ENCODE measurements at places on chromosomes 7 and 10.

DNA sequence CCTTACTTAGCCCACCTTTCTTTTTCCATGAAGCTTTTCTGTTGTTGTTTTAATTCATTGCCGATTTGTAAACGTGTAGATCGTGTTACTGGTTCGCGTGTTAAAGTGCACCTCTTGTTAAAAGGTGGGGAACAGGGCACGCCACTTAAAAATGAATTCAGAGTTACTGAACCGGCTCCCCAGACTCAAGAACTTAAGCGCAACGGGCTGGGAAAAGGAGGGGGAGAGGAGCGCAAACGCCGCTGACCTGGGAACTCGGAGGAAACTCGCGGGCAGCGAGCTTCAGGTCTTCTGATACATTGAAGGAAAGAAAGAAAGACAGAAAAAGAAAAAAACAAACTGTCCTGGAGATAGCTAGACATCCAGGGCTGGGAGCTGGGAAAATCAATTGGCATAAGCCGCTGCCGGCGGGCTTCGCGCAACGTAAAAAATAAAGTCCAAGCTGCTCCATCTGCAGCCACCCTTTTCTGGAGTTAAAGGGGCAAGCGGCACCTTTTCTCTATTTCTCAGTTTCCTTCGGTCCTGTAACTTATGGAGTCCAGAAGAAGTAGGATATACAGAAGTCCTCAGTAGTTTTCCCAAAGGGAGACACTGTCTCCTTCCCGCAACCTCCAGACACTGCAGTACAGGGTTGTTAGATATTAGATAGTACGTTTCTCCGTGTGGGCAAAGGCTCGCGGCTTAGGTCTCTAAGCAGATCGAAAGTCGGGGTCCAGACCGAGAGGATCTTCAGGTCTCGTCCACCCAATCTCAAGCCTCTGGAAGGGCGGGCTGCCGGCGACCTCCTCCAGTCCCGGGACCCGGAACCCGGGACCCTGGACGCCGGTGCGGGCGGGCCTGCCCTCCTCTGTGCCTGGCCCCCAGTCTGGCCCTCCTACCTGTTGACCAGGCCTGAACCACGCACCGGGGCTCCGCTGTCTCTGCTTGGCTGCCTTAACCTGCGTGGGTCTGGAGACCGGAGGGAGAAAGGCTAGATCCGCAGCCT lies 1.8 kb upstream of the DLX6 start:
- no peak for DNase-seq

DNA sequence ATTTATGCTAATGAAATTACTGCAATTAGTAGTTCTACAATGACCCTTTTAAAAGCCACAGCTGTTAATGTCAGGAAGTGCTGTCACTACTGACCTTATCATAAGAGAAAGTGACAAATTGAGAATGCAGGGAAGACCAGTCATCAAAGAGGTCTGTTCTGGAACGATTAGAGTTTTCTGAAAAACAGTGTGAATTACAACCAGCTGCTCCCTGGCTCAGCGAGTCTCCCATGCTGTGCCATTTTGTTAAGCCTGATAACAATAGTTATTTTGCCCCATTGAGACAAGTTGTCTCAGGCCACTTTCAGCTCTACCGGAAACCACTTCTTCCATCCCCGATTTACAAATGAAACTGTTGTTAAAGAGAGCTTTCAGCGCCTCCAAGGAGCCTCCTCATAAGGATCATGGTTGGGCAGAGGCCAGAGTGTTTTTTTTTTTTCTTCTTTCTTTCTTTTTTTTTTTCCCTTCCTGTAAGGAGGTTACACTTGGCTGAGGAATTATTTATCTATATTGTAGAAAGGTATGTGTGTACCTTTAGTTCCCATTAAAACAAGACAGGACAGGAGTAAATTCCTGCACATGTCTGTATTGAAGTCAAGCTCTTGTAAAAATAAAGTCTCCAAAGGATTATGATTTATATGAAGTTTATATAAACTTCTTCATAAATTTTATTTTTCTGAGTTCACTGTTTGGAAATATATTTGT lies 173.6 kb downstream of the CDCA7L start:
- no peak for DNase-seq

DNA sequence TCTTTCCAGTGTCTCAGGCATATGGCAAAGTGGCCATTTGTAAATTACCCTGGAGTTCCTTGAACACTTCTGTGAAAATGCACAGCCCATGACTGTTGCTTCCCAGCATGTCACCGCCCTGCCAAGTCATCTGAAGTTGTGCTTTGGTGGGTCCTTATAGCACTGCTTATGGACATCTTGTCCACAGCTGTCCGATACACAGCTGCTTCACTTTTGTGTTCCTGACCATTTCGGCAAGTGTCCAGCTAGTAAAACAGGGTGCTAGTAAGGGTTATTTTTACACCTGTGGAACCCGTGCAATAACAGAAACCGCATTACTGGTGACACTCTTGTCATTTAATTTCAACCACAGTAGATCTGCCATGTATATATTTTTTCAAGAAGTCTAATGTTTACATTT lies 29.7 kb downstream of the PIP4K2A start:
- DNase-seq = no peak

- no peak for DNase-seq
These were observed 64.2 kb upstream of the DNAJB6 start for GRCh38 chr7:157272351-157273207.

GRCh38 chr7:112770051-112770450 lies 20.1 kb downstream of the TMEM168 start:
- no peak for DNase-seq

GRCh38 chr10:129692695-129693094 lies 225.7 kb downstream of the MGMT start:
- DNase-seq = no peak

- DNase-seq = peak; percentile 28
These were observed 1.5 kb downstream of the C1QL3 start for GRCh38 chr10:16519908-16520861.

DNA sequence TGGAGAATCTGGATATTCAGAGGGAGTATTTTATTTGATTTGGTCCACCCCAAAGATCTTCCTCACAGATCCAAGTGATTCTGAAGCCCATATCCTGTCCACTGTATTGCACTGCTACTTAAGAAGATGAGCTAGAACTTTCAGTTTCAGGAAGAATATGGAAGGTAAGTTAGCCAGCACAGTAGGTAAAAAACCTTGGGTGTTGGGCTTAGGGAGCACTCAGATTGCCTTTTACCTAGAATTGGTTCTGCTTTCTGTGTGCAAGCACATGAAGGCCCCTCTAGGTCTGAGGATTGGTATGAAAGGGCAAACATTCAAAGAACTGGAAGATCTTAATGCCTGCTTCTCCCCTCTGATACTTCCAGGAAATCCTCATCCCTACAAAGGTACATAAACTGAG lies 146.7 kb upstream of the COL1A2 start:
- no peak for DNase-seq

DNA sequence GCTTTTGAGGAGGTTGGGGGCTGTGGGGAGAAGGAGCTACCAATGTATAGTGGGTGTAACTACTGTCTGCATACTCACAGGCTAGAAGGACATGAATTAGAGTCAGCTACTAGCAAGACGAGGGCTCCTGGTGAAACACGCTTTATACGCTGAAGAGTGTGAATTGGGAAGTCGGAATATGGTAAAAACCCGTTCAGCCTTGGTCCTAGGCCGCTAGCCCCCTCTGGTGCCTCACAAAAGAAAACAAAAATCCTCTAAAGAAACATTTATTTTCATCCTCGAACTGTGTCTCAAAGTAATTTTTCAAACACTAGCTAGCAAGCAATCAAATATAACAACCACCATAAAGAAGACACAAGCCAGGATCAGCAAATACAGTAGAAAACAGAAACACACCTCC lies 338.1 kb upstream of the SEMA3C start:
- no peak for DNase-seq

- no peak for DNase-seq
These were observed 732.1 kb upstream of the POT1 start for GRCh38 chr7:125661677-125662076.

- DNase-seq = no peak
These were observed 700.5 kb downstream of the GRID1 start for GRCh38 chr10:85666102-85666501.

DNA sequence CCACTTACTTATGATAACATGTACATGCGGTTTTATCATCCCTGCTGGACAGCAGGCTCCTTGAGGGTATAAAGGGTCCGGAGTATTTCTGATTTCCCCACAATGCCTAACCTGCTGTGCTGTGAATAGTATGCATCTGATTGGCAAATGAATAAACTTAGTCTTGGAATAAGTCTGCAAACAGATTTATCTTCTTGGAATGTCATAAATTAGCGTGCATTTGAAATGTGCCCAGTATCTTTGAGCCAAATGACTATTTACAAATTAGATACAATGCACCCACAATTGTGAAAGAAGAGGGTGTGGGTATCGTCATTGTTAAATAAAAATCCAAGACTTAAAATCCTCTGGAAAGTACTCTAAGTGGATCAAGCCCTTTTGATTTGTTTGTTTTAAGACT lies 106.0 kb downstream of the OSBPL3 start:
- no peak for DNase-seq

- no peak for DNase-seq
These were observed 116.3 kb downstream of the TMEM26 start for GRCh38 chr10:61336831-61337230.

GRCh38 chr7:665736-666453 lies 60.6 kb upstream of the DNAAF5 start:
- DNase-seq = no peak

- no peak for DNase-seq
These were observed 29.4 kb upstream of the GRB10 start for GRCh38 chr7:50812094-50812493.

GRCh38 chr10:129942936-129943715 lies 20.9 kb downstream of the EBF3 start:
- DNase-seq = no peak

DNA sequence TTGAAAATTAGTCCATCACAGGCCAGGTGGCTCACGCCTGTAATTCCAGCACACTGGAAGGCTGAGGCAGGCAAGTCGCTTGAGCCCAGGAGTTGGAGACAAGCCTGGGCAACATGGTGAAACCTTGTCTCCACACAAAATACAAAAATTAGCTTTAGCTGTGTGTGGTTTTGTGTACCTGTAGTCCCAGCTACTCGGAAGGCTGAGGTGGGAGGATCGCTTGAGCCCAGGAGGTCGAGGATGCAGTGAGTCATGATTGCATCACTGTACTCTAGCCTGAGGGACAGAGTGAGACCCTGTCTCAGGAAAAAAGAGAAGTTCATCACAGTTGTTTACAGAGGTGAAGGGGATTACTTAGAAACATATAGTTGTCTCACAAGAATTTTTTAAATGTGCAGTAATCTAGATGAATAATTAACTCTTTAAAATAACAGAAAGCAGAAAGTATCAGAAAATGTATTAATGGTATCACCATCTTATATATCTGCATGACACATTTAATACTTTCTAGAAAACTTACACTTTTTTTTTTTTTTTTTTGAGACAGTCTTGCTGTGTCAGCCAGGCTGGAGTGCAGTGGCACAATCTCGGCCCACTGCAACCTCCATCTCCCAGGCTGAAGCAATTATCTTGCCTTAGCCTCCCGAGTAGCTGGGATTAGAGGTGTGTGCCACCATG lies 8.9 kb downstream of the LCOR start:
- peak; percentile 15 for DNase-seq

DNA sequence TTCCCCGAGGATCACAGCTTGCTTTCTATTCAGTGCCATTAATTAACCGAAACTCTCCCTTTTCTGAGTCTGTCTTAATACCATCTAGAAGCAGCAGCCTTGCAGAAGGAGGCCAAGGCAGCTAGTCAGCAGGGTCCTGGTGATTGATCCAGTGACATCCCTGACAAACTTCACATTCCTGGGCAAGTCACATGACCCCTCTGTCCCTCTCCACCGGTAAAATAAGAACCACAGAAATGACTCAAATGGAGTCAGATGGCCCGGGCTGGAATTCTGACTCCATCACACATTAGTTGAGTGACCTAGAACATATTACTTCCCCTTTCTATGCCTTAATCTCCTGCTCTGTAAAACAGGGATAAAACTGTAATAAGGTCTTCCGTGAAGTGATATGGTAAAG lies 17.2 kb upstream of the ACSL5 start:
- DNase-seq = no peak

DNA sequence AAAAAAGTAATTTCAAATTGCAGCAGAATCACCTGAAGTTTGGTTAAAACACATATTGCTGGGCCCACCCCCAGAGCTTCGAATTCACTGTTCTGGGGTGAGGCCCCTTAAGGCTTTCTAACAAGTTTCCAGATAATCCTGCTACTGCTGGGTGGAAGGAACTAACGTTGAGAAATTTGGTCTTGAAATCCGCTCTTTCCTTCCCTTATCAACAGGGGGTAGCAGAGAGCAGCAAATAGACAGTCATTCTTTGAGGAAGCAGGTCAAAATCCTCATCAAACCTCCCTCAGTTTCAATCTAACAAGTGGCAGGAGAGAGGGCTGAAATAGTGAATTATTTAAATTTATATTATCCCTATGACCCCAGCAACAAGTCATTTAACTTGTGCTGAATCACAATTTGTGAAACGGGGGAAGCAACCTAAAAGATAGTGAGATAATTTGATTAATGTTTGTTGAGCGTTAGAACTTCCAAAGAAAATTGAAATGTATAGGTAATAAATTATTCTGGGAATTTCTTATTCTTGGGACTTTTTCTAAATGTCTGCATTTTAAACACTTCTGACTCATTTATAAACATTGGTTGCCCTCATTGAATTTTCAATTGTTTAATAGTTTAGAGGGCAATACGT lies 21.7 kb upstream of the MALSU1 start:
- peak; percentile 25 for DNase-seq

GRCh38 chr10:2362331-2362730 lies 625.0 kb upstream of the ADARB2 start:
- no peak for DNase-seq

GRCh38 chr10:125146791-125147579 lies 13.4 kb downstream of the CTBP2 start:
- DNase-seq = no peak

DNA sequence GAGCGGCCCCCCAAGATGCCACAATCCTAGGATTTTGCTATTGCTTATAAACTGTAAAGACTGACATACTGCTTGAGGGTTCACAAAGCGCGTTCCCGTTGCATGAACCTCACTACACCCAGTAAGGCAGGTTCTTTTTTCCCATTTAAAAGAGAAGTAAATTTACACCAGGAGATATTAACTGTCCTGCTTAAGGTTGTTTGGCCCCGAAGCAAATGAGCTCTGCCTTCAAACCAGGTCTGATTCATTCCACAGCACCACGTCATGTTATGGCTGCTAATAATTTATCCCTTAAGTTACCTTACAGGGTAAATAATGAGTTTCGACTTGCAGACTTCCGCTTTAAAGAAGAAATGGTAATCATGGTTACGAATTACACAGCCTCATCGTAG lies 559 bp upstream of the FKBP14 start:
- DNase-seq = peak; percentile 31

- peak; percentile 89 for DNase-seq
These were observed at the start of gene HIF1AN for GRCh38 chr10:100535715-100536353. TSS of gene HIF1AN (plus strand) at chr10:100535943. CDS start at chr10:100535959, 16 bp downstream.

All from stimulated activated CD4-positive, alpha-beta T cell treated with anti-CD3 and anti-CD28 coated beads, Interleukin-15, amount 100 ng/mL, for 24 hours (primary cell).